SK-MEL-5 (cell line): ENCODE measurements at places on chromosomes 1 and 21. TPM values are rescaled to one million over a fixed set of nuclear protein-coding genes. Genes with fewer than 3 reads are reported as not detected.
A peak's percentile ranks its signal among the peaks of the same experiment; 100 is the strongest.

DNA sequence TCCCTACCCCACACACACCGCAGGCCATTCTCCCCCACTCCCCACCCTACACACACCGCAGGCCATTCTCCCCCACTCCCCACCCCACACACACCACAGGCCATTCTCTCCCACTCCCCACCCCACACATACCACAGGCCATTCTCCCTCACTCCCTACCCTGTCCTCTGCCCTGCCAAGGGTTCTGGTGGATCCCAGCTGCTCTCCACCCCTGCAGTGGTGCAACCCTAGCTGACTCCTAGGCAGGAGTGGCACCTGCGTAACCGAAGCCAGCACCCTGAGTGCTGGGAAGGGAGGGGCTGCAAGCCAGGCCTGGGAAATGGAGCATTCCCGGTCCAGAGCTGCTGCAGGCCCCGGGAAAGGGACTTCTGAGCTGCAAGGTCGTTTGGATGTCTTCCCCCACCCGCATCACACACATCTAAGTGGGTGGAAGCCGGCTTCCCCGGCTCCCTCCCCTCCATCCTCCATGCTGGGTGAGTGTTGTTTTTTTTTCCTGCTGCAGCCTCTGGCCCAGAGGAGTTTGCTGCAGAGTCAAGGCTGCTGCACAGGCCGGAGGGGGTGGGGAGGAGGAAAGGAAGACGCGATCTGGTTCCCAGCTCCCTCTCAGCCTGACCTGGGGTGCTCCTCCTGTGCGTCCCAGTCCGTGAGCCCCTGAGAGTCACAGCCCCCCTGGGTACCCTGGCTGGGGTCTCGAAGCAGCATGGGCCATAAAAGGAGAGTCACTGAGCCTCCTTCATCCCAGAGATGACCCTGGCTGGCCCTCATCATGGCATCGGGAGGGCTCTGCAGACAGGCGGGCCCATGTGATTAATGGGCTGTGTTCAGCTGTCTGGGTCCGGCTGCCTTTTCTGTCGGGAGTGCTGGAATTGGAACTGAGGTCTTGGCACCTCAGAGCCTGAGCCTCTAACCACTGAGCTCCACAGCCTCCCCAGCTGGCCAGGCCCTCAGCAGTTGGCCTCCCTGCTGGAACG is 16.1 kb downstream of the H6PD start:
- DNase-seq = no peak

DNA sequence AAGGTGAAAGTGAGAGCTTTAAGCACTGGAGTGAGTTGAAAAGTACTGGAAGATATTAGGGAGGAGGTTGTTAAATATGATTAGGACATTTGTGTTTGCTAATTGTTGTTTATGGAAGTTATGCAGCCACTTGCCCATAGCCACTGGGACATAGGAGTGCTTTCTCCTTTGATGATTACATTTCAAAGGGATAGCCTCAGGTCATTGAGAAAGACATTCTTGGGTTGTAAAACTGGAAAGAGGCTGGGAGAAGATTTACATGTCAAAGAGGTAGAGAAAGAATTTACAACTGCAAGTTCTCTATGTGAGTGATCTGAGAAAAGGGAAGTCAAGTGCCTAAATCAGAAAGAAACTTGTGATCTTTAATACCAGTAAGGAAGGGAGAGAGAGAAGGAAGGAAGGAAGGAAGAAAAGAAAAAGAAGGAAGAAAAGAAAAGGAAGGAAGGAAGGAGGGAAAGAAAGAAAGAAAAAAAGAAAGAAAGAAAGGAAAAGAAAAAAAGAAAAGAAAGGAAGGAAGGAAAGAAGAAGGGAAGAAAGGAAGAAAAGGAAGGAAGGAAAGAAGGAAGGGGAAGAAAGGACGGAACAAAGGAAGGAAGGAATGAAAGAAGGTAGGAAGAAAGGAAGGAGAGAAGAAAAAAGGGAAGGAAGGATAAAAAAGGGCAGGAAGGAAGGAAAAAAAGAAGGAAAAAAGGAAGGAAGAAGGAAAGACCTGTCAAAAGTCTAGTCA is 284.6 kb upstream of the DPYD start:
- DNase-seq = no peak

DNA sequence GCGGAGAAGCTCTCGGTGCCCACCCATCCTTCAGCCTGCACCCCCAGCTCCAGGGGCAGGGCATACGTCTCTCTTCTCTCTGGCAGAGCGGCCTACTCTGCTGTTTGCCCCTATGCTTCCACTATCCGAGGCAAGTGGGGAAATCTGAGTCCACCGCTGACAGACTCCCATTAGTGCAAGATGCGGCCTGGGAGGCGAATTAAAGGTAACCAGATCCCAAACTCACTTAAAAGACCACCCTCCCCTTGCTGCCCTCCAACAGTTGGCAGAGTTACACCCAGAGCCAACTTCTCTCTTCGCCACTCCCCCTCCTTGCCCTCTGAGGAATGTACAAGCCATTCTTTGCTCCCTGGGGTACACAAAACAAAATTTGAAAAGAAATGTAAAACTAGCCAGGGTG is 6.4 kb downstream of the FOXD3 start:
- no peak for DNase-seq

GRCh38 chr1:30685796-30686165 is 37.6 kb downstream of the MATN1 start:
- DNase-seq = no peak

- peak; percentile 91 for DNase-seq
Observed at GRCh38 chr1:119549719-119550132, 42.7 kb downstream of the HSD3B1 start.

DNA sequence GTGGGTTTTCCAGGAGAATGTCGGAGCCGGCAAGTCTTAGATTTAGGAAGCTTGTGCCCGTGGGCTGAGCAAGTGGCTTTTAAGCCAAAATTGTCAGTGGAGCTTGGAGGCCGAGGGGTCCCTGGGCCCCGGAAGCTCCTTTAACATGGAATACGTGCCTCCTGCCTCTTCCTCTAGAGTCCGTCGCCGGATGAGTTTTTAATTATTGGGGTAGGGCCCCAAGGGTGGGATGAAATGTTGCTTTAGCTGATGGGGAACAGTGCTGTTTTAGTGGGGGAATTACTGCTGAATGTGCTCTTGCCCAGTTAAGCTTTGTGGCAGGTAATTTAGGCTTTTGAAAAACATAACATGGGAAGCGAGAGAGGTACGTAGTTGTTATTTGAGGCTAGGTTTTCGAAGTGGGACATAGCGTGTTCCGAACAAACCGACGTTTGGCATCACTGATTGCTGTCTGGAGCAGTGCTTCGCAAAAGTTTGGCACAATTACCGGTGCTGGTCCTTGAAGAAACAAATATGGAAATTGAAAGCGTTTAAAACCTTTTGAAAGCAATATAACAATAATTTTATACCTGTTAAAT is 786 bp downstream of the RPL5 start:
- no peak for DNase-seq

DNA sequence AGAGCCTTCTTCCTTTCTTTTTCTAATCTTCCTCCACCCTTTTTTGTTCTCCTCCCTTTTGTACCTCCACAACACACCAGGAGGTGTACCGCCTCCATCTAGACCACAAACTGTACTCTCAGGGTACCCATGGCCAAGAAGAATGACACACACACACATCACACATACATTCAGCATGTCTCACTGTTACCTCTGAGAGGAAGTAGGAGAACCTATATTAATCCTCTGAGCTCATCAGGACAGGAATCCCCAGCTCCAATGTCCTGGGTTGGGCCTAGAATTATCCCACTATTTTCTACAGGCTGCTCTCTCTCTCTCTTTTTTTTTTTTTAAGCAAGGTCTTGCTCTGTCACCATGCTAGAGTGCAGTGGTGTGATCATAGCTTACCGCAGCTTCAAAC is 36.7 kb downstream of the ATP2B4 start:
- DNase-seq = no peak

- DNase-seq = peak; percentile 90
Observed at GRCh38 chr1:152347116-152347728, 12.6 kb downstream of the FLG2 start.

Gene FCRL3
- 0.05 TPM in 1 of 2 replicates, not detected in the other for total RNA-seq

GRCh38 chr1:6485168-6486101 is 6.0 kb downstream of the PLEKHG5 start:
- no peak for DNase-seq

DNA sequence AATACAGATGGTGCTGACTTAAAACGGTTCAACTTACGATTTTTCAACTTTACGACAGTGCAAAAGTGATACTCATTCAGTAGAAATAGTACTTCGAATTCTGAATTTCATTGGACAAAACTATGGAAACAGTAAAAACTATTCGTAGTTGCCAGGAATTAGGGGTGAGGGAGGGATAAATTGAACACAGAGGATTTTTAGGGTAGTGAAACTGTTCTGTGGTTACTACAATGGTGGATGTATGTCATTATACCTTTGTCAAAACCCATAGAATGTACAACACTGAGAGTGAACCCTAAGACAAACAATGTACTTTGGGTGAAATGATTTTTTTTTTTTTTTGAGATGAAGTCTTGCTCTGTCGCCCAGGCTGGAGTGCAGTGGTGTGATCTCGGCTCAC is 7.5 kb downstream of the DDR2 start:
- DNase-seq = no peak

- DNase-seq = no peak
Observed at GRCh38 chr1:70864302-70864701, 183.3 kb downstream of the PTGER3 start.

DNA sequence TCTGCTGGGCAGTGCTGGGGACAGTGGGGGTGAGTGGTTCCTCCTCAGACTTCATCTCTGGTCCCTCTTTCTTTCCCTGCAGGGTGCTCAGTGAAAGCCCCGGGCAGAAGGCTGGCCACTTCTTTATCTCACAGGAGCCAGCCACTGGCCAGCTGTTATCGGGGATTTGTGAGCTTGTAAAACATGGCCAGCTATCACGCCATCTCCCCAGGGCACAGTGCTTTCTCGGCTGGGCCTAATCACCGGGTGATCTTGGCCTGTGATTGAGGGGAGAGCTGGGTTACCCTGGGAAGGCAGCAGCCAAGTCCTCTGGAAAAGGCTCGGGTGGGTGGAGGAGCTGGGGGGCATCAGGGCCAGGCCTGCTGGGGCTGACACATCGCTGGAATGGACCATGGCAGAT is 83.0 kb downstream of the IGSF21 start:
- no peak for DNase-seq

DNA sequence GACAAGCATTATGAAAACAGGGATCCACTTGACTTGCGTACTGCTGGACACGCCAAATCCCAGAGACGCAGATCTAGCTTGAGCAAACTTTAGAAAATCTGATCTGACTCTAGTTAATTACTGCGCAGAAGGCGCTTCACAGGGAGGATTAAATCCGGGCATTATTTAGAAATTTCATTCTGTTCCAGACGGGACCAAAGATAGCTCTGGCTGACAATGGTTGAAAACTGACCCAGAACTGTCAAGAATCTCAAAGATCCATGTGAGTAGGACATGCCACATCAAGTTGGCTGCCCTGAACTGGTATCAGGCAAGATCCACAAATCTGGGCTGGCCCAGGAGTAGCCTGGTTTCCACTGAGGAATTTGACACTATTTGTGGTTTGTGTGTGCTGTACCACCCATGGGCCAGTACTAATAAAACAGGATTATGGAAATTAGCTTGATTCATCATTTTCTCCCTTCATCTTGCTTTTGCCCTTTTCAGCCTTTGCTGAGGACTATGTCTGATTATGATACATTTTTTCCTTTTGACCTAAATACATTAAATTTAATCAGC is 171.0 kb downstream of the VAV3 start:
- no peak for DNase-seq

DNA sequence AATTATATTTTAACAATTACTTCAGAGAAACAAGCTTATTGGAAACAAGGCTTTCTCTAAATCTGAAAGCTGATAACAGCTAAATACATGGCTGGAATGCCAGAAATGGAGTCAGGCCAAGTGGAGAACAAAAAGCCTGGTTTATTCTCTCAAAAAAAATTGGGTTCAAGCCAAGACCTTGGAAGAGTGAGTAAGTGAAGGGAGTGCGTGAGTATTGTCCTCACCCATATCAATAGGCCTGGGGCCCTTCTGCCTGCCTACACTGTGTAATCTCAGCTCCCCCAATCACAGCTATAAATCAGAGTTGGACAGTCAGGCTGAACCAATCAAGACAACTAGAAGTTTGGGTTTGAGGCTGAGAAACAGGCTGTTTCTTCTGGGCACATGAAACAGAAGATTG is 7.4 kb downstream of the KYAT3 start:
- DNase-seq = peak; percentile 97

GRCh38 chr1:77238462-77238861 is 19.2 kb upstream of the PIGK start:
- DNase-seq = no peak

Gene RAP1GAP
- total RNA-seq = 0.61 and 0.95 TPM in 2 replicates

Gene ZDHHC18
- 9.5 and 11.0 TPM in 2 replicates for total RNA-seq
